ENCODE measurements at places on chromosomes 5 and 9. TPM values are rescaled to one million over a fixed set of nuclear protein-coding genes. Genes with fewer than 3 reads are reported as not detected.

GRCh38 chr5:39164016-39164415 lies 55.3 kb downstream of the FYB1 start:
- H3K27ac ChIP-seq = no peak overlapping the region
- no peaks in the 10 kb centered on the region for H3K27me3 ChIP-seq
- DNase-seq = peak; percentile 39

DNA sequence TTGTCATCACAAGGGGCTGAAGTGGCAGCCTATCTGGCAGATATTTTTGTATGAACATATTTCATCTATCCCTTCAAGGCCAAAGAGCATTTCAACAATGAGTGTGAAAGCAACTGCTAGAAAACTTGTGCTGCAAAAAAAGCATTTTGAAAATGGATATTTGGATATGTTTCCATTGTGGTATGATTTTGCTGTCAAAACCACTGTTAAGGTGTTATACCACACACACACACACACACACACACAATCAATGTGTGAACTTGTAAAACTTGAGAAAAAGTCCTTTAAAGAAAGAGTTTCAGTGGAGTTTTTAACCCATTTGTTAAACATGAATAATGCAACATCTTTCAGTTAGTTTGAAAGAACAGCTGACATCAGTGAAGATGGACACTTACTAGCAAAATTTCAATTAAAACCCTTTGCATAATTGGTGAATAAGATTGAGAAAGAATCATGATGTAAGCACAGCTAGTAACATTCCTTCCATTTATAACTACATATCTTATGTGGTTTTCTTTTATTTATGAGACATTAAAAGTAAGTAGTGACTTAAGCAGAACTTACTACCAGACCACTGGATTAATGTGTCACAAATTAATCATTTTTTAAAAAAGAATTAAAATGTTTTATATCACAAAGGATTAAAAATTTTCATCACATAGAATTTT lies 182.6 kb upstream of the GNA14 start:
- DNase-seq = no peak
- H3K27me3 ChIP-seq = no peaks in the 10 kb centered on the region
- H3K4me1 ChIP-seq = no peaks in the 10 kb centered on the region

DNA sequence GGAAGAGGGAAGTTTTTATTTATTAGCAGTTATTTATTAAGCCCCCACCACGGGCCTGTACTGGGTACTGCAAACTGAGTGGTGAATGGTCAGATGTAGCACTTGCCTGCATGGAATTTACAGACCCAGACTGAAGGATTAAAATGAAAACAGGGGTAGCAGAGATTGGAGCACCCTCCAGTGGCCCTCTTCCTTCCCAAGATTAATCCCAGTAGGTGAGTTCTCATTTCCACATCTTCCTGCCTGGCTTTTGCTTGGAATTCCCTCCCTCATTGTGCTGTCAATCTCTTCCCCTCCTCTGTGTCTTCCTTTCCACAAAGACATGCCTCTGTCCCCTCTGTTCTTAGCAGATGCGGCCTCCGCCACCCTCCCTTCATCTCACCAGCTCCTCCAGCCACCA lies 39.2 kb downstream of the MVB12B start:
- no peak overlapping the region for H3K27ac ChIP-seq
- no peaks in the 10 kb centered on the region for H3K36me3 ChIP-seq
- no peaks in the 10 kb centered on the region for H3K27me3 ChIP-seq
- no peaks in the 10 kb centered on the region for H3K4me1 ChIP-seq
- no peak for DNase-seq

- DNase-seq = no peak
- H3K27me3 ChIP-seq = no peaks in the 10 kb centered on the region
- H3K4me3 ChIP-seq = no peak overlapping the region
- no peaks in the 10 kb centered on the region for H3K36me3 ChIP-seq
These were observed 351.0 kb downstream of the PRELID2 start for GRCh38 chr5:145484158-145484557.

DNA sequence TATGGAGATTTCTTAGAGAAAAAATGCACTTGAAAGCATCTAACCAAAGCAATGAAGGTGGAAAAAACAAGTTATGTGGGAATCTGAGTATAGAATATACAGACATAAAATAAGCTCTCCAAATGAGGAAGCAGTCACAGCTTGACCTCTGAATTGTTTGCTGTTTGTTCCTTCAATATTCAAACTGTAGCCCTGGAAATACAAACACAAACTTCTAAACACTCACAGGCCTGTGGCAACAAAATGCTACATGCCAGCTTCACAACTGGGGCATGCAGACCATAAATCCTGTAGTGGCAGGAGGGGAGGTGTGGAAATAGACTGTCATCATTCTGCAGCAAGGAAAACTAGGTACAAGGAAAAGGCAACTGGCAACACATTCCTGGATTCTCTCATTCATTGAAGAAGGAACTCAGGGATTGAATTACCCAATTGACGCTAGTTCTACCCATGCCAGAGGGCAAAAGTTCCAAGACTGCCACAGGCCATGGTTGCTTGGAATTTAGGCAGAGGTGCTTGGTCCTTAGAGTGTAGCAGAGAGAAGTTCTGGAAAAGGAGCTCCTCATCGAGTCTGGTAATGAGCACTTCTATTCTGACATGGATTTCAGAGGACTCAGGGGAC lies 349.6 kb downstream of the PDE4D start:
- no peak overlapping the region for H3K27ac ChIP-seq
- no peak for DNase-seq
- H3K4me3 ChIP-seq = no peak overlapping the region
- no peaks in the 10 kb centered on the region for H3K27me3 ChIP-seq
- H3K36me3 ChIP-seq = no peaks in the 10 kb centered on the region

GRCh38 chr9:136403915-136404800 lies 4.2 kb upstream of the SNAPC4 start:
- H3K27ac ChIP-seq = no peak overlapping the region
- peaks cover 8% of the 10 kb centered on the region for H3K36me3 ChIP-seq
- no peak overlapping the region for H3K4me3 ChIP-seq
- H3K4me1 ChIP-seq = peaks cover 10% of the 10 kb centered on the region
- no peak for DNase-seq
- H3K27me3 ChIP-seq = no peaks in the 10 kb centered on the region

DNA sequence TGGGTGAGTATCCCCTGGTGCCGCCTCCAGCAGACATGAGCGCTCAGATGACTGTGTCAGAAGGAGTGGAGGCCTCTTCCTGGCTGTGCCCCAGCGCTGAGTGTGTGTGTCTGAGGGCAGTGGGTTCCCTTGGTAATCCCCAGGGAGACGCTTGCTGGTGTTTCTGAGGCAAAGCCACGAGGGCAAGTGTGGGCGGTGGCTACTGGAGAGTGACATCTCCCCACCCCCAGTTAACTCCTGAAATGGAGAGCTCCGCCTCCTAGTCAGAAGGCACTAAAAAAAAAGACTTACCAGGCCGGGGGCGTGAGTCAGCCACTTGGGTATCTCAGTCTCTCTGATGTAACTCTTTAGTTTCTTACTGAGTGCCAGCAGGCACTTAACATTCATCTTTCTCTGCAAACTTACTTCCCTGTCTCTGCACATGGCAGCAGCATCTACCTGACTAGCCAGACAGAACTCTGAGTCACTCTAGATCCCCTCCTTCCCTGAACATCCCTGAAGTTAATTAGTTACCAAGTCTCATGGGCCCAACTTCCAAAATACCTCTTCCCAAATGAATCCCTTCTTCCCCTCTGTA lies 19.3 kb downstream of the ORM2 start:
- H3K4me1 ChIP-seq = no peaks in the 10 kb centered on the region
- H3K27me3 ChIP-seq = no peaks in the 10 kb centered on the region
- no peak overlapping the region for H3K4me3 ChIP-seq
- peak; percentile 97 for DNase-seq

- peaks cover 9% of the 10 kb centered on the region for H3K4me1 ChIP-seq
- no peak overlapping the region for H3K4me3 ChIP-seq
- no peaks in the 10 kb centered on the region for H3K36me3 ChIP-seq
These were observed 13.6 kb upstream of the NEUROG1 start for GRCh38 chr5:135549413-135549812.

GRCh38 chr5:168430296-168430695 lies 56.0 kb upstream of the RARS1 start:
- no peak overlapping the region for H3K4me3 ChIP-seq
- H3K27me3 ChIP-seq = no peaks in the 10 kb centered on the region
- H3K36me3 ChIP-seq = peaks cover 10% of the 10 kb centered on the region
- no peaks in the 10 kb centered on the region for H3K4me1 ChIP-seq
- H3K27ac ChIP-seq = no peak overlapping the region

- no peaks in the 10 kb centered on the region for H3K36me3 ChIP-seq
- no peak overlapping the region for H3K4me3 ChIP-seq
- no peaks in the 10 kb centered on the region for H3K27me3 ChIP-seq
- H3K27ac ChIP-seq = no peak overlapping the region
These were observed 523.0 kb downstream of the CSNK1G3 start for GRCh38 chr5:124034963-124035362.

DNA sequence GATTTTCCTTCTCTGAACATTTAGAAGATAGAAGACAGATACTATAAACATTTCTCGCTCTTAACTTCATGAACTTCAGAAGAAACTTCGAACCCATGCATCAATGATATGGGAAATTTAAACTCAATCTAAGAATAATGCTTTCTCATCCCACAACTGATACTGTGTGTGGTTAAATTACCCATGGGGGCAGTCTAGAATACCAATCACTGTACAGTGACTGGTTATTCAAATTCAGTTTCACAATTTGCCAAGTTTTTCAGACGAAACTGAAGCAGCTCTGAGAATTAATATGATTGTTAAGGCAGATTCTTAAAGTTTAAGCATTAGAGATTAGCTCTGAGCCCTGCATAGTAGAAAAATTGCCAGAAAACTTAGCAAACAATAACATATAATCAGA lies 431.0 kb downstream of the SH3GL2 start:
- no peak overlapping the region for H3K27ac ChIP-seq
- DNase-seq = no peak
- H3K36me3 ChIP-seq = no peaks in the 10 kb centered on the region
- H3K4me3 ChIP-seq = no peak overlapping the region

DNA sequence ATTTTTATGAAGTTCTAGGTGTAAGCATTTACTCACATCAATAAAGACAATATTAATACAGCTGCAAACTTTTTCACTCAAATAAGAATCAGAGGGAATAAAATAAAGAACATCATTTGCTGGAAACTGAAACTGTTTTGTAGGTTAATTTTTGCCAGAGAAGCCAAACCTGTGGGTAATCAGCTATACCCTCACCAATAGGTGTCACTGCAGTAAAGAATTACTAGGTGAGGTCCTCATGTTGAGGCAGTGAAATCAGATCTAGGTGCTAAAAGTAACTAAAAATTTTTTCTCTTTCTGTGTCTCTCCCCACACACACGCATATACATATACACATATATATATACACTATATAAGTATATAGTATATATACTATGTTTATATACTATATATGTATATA lies 1016.3 kb upstream of the SEMA6A start:
- H3K4me3 ChIP-seq = no peak overlapping the region
- no peaks in the 10 kb centered on the region for H3K36me3 ChIP-seq
- DNase-seq = no peak
- H3K27me3 ChIP-seq = no peaks in the 10 kb centered on the region

DNA sequence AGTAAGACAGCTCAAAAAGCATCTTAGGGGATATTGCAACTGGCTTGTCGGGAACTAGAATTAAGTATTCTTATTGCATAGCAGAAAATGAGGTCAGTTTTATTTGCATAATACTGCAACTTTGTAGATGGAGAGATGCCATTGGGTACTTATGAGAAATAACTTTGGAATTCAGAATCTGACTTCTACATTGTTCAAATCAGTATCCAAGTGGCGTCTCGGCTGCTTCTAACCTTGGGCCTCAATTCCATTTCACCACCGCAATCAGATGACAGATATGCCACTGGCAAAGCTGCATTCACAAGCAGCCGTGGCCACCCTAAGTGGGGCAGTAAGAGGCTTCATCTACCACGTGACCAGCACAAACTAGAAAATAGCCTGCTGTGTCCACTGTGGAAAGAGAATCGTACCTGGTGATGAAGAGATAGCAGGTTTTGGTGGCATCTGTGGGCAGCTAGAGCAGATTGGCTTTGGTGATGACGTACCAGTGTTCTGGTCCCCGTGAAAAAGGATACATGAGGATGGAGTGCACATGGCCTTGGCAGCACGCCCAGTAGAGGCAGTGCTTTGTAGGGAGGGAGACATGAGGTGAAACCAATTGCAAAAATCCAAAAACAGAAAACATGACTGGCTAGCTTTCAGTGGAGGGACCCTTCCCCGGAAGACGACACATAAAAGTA lies 116.6 kb downstream of the KLHL3 start:
- DNase-seq = peak; percentile 69
- H3K4me1 ChIP-seq = peaks cover 12% of the 10 kb centered on the region
- H3K27ac ChIP-seq = no peak overlapping the region
- H3K27me3 ChIP-seq = no peaks in the 10 kb centered on the region
- no peaks in the 10 kb centered on the region for H3K36me3 ChIP-seq

DNA sequence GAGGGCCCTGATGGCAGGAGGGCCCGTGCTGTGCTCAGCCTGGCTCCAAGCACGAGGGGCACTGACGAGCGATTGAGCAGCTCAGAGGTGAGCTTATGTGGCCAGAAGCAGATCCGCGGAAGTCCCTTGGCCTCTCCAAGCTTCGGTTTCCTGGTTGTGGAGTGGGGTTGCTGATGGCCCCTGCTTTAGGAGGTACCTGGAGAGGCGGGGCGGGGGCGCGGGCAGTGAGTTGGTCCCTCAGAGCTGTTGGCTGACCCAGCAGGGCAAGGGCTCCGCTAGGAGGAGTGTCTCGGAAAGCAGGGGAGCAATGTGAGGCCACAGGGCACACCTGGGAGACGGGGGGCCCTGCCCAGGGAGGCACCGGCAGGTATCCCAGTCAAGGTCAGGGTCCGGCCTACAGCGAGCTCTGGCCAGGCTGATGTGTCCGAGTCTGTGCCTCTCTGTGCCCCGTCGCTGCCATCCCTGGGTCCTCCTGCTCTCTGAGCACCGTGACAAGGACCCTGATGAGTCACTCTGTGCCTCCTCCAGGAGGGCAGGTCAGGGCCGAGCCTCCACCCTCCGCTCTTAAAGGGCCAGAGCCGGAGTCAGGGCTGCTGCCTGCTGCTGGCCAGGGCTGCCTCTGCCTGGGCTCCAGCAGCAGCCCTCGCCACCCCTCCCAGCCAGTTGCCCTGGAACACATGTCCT lies 14.8 kb downstream of the NCS1 start:
- no peaks in the 10 kb centered on the region for H3K36me3 ChIP-seq
- DNase-seq = peak; percentile 88
- H3K27ac ChIP-seq = peak overlapping the region; percentile 83
- H3K4me3 ChIP-seq = no peak overlapping the region

- DNase-seq = no peak
- no peak overlapping the region for H3K4me3 ChIP-seq
- H3K27me3 ChIP-seq = no peaks in the 10 kb centered on the region
- peaks cover 6% of the 10 kb centered on the region for H3K4me1 ChIP-seq
These were observed 22.8 kb upstream of the ELL2 start for GRCh38 chr5:95984287-95984938.

GRCh38 chr5:142474431-142475094 lies 149.7 kb upstream of the SPRY4 start:
- no peaks in the 10 kb centered on the region for H3K36me3 ChIP-seq
- no peak overlapping the region for H3K27ac ChIP-seq
- H3K4me3 ChIP-seq = no peak overlapping the region
- no peaks in the 10 kb centered on the region for H3K4me1 ChIP-seq
- H3K27me3 ChIP-seq = no peaks in the 10 kb centered on the region

- H3K4me1 ChIP-seq = no peaks in the 10 kb centered on the region
- no peaks in the 10 kb centered on the region for H3K27me3 ChIP-seq
- H3K36me3 ChIP-seq = no peaks in the 10 kb centered on the region
- no peak for DNase-seq
- no peak overlapping the region for H3K27ac ChIP-seq
These were observed 6.6 kb downstream of the SAXO1 start for GRCh38 chr9:19026375-19026774.

Gene CENPH
- total RNA-seq = 1.7 TPM

Gene PCDHB7
- 2.0 TPM for total RNA-seq

Gene TNFSF15
- total RNA-seq = 4.3 TPM

Gene CAMSAP1
- 11.8 TPM for total RNA-seq

Gene DND1
- total RNA-seq = 1.3 TPM

Gene PPP3R2
- total RNA-seq = not detected

Gene NR5A1
- total RNA-seq = 0.40 TPM

Gene MAML1
- total RNA-seq = 28.3 TPM

Gene NMUR2
- 1.9 TPM for total RNA-seq

Gene SCGB3A1
- 8.1 TPM for total RNA-seq
